Esophagus mucosa (tissue), 1 donor: ENCODE measurements at places on chromosomes 6 and 20. TPM values are rescaled to one million over a fixed set of nuclear protein-coding genes. Genes with fewer than 3 reads are reported as not detected.

Gene LY6G6D
- total RNA-seq: not detected

Gene DNAH8
- 0.04 TPM for total RNA-seq

Gene HLA-DQB1
- total RNA-seq: 1.1 TPM

Gene PLAGL1
- 17.9 TPM for total RNA-seq

Gene CRISP2
- not detected for total RNA-seq

Gene KCNQ2
- not detected for total RNA-seq

Gene UST
- total RNA-seq: 3.0 TPM

Gene OTOR
- not detected for total RNA-seq

Gene TTK
- total RNA-seq: 11.0 TPM

Gene RIPPLY2
- not detected for total RNA-seq

Gene MRPS26
- 36.5 TPM for total RNA-seq
